ENCODE measurements at places on chromosomes 4 and X.

GRCh38 chrX:84729408-84729807, 227.2 kb upstream of the HDX start:
- no peak for DNase-seq

GRCh38 chrX:26918631-26919030, 544.5 kb downstream of the PPP4R3C start:
- peak; percentile 46 for DNase-seq

DNA sequence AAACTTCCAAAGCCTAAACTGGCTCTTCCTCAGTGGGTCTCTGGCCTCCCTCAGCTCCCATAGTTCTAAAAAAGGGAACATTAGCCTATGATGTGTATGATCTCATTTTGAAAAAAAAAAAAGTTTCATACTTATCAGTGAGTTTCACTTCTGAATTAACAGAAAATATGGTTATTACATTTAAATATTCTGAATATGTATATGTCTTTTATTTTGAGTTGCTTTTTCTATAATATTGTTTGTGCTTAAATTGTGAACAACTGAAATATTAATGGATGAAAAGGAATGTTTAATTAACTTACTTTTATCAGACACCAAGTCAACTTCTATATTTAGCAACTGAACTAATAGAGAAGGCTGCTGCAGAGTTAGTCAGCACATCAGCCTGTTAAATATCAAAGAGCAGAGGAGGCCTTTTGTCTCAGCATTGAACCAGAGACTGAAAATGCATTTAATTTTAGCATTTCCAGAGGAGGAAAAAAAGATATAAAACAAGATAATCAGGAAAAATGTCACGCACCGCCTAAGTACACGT, 20.4 kb upstream of the FHL1 start:
- DNase-seq = no peak

- DNase-seq = no peak
These were observed 115.7 kb upstream of the FAT1 start for GRCh38 chr4:186839122-186840037.

- peak; percentile 27 for DNase-seq
These were observed 321.9 kb downstream of the HS3ST1 start for GRCh38 chr4:11106759-11107158.

GRCh38 chr4:54741202-54741601, 83.4 kb downstream of the KIT start:
- no peak for DNase-seq

GRCh38 chrX:107753187-107753586, 22.4 kb downstream of the TSC22D3 start:
- no peak for DNase-seq

GRCh38 chrX:148203531-148203930, 222.4 kb downstream of the FMR1NB start:
- no peak for DNase-seq

DNA sequence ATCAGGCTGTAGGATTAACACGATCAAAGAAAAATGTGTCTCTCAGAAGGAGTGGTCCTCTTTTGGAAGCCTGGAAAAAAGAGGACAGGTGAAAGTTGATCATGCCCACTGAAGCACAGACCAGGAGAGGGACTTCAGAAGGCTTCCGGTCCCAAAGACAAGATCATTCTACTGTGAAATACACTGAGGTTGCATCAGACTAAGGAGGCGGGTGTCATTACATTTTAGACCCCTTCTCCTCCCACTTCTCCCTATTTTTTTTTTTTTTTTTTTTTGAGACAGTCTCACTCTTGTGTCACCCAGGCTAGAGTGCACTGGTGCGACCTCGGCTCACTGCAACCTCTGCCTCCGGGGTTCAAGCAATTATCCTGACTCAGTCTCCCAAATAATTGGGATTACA, 67.5 kb downstream of the RBM47 start:
- DNase-seq = no peak

DNA sequence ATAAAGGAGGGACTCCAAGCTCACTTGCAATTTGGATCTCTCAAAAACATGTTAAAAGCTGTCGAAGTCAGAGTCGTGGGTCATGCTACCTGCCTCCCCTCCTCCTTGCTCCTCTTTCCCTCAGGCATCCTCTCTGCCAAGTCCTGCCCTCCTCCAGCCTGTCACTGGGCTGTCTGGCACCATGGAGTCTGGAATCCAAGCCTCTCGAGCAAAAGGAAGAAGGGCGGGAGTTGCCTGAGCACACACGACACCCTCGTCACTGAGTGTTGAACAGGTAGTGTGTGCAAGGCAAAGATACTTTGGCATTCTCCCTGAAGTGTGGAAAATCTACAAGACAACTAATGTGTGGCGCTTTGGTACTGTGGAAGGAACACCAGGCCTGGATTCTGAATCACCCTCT, 62.2 kb downstream of the HAUS3 start:
- no peak for DNase-seq

- DNase-seq = no peak
These were observed 644.4 kb downstream of the TRIML1 start for GRCh38 chr4:188783606-188784160.

DNA sequence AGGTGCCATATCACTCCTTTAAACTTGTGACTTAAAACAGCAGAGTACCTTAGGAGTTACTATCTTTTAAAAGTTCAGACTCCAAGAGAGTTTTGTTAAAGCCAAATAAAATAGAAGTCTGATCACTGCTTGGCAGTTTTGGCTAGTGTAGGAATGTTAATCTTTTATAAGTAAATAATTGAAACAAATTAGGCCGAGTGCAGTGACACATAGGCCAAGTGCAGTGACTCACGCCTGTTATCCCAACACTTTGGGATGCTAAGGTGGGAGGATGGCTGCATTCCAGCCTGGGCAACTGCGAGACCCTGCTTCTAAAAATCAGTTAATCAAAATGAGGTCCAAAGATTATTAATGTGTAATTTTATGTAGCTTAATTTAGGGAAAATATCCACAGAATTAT, 37.2 kb downstream of the WDR44 start:
- DNase-seq = no peak

GRCh38 chr4:25076625-25077398, 46.1 kb upstream of the LGI2 start:
- no peak for DNase-seq

GRCh38 chrX:120647127-120647526, 17.3 kb upstream of the C1GALT1C1 start:
- no peak for DNase-seq

GRCh38 chrX:120309873-120310705, 1.2 kb downstream of the TMEM255A start:
- DNase-seq = peak; percentile 15

GRCh38 chrX:142860944-142861343, 164.8 kb upstream of the SPANXN4 start:
- DNase-seq = no peak

DNA sequence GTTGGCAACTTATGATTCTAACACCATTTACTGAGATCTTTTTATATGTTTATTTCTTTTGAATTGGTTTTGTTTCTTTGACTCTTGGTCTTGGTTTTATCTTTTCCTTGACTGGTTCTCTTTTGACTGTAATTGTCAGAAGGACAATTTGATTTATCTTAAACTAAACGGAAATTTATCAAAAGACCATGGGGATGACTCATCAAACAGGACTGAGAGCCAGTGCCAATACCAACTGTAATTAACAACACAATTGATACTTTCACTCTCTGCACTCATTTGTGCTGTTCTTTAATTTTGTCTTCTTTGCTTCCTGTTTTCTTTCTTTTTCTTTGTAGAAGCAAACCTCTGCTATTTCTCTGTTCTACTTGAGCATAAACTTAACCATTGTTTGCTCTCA, 776.8 kb downstream of the CCSER1 start:
- peak; percentile 27 for DNase-seq

- DNase-seq = no peak
These were observed 1065.0 kb downstream of the NLGN4X start for GRCh38 chrX:5163663-5164062.

- peak; percentile 1 for DNase-seq
These were observed 258.1 kb upstream of the AGTR2 start for GRCh38 chrX:115912372-115912897.

DNA sequence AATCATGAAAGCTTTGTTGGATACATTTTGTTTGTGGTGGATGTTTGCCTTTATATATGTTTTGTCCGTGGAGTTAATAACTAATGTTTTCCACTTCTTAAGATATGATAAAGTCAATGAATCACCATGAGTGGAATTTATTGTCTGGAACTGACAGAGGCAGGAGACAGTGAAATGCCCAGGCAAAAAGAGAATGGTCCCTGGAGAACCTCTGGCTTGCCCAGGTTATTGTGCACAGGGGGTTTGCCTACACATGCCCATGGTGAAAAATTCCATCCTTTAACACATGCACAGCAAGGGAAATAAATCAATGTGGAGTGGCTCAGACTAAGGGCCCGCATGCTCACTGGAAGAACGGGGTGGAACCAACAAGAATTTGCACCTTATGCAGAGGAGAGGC, 964.3 kb upstream of the GRIA3 start:
- no peak for DNase-seq

- peak; percentile 70 for DNase-seq
These were observed 150.4 kb downstream of the MGST2 start for GRCh38 chr4:139815778-139816601.

DNA sequence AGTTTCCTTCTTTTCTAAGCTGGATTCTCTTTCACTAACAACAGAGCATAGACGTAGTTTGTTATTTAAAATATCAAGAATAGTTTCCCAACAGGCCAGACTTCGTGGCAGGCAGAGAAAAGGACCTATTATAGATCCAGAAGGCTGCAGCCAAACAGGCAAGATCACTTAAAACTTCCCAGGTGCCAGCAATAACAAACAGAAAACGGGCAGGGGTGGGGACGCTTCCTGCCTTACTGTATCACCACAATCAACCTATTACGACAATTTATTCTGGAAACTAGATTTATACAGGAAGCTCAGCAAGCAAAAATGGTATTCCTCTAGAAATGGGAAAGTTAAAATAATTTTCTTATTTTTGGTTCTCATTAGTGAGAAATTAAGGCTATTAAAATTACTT, 22.1 kb downstream of the RWDD4 start:
- DNase-seq = no peak

- DNase-seq = no peak
These were observed 173.6 kb downstream of the RAP1GDS1 start for GRCh38 chr4:98434816-98435215.

DNA sequence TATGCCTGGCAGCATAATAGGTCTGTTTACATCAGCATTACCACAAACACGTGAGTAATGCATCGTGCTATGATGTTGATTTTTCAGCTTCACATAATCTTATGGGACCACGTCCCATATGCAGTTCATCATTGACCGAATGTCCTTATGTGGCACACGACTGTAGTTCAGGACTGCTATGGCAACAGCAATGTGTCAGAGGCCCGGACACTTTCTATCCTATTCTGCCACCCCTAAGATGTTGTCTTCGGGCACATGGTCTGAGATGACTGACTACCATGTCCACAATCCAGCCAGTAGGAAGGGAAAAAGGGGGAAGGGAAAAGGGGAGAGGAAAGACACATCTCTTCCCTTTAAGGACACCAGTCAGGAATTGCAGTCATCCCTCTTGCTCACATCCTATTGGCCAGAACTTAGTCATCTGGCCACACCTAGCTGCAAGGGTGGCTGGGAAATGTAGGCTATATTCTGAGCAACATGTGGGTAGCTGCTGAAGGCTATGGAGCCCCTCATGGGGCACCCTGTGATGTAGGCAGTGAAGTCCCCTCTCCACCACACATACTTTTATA, 196.0 kb upstream of the RBPJ start:
- DNase-seq = no peak

GRCh38 chr4:142044271-142044670, 407.9 kb downstream of the IL15 start:
- DNase-seq = no peak

GRCh38 chrX:129779747-129780146, at the start of gene SASH3:
TSS of gene SASH3 (plus strand) at chrX:129779949. CDS start at chrX:129780098, 149 bp downstream.
- DNase-seq = peak; percentile 68

Measured in hematopoietic multipotent progenitor cell treated with erythropoietin and hydrocortisone succinate and interleukin-3 and kit ligand, for 6 days (in vitro differentiated cells).